ENCODE measurements at places on chromosomes 12 and 14.
A peak's percentile ranks its signal among the peaks of the same experiment; 100 is the strongest.

GRCh38 chr14:74302634-74303569 lies at the start of gene ABCD4:
ABCD4 (minus strand) TSS chr14:74302934; CDS start chr14:74302912, 22 bp downstream.
- DNase-seq = peak; percentile 97

- peak; percentile 34 for DNase-seq
Measured at GRCh38 chr14:30375296-30375892, 183.6 kb upstream of the G2E3 start.

GRCh38 chr12:113163030-113163360 lies 13.5 kb downstream of the CFAP73 start:
- no peak for DNase-seq

DNA sequence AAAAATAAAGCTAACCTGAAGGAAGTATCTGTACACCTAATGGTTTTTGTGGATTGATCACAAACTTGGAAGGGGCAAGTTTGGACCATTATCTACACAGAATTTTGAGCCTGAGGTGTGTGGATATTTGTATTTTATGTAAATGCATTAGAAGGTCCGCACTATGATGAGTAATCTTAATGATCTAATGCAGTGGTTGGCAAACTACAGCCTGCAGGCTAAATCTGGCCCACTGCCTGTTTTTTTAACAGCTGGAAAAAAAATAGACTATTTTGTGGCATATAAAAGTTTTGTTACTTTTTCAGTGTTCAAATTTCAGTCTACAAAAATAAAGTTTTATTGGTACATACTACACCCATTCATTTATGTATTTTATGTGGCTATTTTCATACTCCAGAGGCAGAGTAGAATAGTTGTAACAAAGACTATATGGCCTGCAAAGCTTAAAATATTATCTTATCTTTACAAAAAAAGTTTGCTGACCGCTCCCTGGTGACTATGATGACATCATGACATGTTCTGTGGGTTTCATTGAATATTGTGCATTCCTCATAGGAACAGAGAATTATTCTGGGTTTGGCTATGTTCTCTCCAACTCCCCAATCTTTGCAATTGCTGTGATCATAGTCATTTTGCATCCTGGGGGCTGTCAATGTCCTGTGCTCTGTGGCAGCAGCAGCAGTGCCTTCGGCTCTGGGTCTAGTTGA lies 962.6 kb upstream of the FBXO33 start:
- DNase-seq = no peak

GRCh38 chr14:69651664-69652063 lies 40.3 kb downstream of the SUSD6 start:
- no peak for DNase-seq

- no peak for DNase-seq
Measured at GRCh38 chr12:46244273-46244915, 24.4 kb downstream of the SLC38A1 start.

DNA sequence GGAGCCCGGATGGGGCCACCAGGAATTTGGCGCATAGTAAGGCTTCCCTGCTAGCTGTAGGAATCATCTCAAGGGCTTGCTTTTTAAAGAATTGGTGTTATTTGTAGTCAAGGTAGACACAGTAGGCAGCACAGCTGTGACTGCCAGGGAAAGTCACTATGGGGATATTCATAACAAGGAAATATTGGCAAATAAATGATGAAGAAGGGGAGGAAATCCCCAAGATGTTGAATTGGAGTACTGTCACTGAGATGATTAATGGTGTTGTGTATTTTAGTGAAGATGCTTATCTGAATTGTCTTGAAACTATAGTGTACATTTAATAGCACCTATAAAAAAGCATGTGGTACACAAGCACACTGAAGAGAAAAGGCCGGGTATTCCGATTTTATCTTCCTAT lies 118.9 kb downstream of the NPAS3 start:
- no peak for DNase-seq

- no peak for DNase-seq
Measured at GRCh38 chr12:124774462-124775167, 89.0 kb downstream of the SCARB1 start.

GRCh38 chr12:52059582-52060497 lies 8.6 kb downstream of the NR4A1 start:
- DNase-seq = no peak

DNA sequence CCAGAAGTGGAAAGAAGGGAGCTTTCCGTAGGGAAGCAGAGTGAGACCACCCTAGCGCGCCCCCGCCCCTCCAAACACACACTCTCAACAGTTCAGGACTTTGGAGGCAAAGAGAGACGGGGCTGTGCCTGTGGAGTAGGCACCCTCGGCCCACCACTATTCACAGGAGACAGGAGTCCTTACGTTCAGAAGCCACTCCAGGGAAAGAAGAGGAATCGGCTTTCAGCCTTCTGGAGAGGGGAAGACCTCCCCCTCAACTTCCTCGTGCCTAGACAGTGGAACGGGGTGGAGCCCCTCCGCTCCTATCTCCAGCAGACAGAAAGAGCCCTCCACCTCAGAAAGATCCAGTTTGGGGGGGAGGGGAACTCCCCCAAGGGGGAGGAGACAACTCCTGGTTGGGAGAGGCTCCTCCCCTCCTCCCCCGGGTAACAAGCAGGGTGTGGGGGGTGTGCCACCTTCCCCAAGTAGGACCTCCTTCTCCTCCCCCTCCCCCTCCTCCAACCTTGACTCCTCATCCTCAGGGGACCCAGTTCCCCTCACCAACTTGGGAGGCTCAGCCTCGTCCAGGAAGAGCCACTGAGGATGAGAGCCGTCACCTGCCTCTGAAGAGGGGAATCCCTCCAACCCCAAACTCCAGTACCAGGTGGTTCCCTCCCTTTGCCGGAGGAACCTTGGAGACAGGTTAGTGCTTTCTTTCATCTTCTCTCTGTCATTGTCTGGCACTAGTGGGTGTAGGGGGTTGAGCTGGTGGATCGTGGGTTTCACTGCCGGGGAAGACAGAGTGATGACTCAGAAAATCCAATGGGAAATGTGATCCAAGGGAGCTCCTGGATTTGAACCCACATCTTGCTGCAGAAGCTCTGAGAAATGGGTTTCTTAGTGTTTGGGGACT lies 883 bp downstream of the FOXJ2 start:
- no peak for DNase-seq

- no peak for DNase-seq
Measured at GRCh38 chr14:71659159-71659558, 273.1 kb upstream of the RGS6 start.

DNA sequence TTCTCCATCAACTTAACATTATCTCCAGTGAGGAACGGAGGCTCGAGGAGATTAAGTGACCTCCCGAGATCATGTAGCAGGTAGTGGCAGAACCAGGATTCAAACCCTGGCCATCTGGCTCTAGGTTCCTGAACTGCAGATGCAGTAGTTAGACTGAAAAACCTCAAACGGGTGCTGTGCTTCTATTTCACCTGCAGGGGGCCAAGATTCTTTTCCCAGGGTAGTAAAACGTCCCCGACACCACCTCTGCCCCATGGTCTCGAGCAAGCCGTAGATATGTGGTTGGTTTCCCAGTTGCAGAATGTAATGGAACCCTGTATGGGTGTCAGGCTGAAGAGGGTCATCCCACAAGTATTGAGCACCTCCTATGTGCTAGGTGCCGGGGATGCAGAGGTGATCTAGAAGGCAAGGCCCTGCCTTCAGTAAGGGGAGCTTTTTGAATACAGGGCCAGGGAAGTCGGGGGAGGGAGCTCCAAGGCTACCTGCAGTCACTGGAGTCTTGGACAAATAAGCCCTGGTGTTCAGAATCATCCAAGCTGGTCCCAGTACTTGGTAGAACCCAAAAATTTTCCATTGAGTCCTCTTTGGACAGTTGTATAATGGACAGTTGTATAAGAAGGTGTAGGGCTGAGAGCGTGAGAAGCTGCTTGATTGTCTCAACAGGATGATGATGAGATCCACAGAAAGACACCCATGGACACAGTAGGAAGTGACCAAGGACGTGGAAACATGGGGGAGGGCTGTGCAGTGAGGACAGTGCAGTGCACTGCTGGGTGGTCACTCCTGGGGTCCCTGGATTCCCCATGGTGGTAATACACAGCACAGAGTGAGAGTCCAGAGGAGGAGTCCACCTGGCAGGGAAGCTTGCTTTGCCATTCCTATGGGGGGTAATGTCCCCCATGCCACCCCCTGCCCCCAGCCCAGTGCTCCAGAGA lies 197.2 kb downstream of the CHST11 start:
- DNase-seq = no peak

DNA sequence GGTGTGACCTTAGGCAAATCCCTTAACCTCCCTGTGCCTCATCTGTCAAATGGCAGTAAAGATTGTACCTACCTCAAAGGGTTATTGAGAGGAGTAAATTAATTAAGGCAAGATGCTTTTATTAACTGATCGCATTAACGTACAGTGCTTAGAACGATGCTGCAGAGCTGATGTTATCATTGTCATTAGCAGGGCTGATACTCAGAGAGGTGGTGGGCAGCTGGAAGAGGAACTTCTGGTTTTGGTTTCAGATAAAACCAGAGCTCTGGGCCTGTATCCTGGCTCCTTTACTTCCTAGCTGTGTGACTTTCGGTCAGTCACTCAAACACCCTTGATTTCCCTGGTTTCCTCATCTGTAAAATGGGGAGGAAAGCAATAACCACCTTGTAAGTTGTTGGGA lies 55.1 kb downstream of the CALM1 start:
- DNase-seq = no peak

DNA sequence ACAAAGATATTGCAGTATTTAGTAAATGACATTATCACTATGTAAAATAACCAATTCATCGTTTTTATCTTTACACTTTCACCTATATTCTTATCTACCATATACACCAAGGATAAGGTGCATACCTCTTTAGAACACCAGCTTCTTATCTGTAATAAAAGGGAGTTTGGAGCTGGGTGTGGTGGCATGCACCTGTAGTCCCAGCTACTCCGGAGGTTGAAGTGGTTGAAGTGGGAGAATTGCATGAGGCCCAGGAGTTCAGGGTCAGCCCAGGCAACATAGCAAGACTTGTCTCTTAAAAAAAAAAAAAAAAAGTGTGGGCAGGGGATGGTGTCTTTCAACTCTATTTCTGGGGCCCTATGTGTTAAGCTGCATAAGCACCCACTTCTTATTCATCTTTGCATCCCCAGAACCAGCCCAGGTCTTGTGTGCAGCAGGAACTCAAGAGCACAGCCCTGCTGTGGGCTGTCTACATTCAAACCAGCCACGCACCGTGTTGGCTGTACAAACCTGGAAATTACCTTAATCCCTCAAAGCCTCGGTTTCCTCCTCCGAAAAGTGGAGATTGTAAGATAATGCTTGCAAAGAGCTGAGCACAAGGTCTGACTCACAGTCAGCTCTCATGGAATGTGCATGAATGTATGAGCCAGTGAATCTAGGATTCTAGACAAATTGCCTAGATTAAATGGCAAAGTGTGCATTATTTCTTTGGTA lies 256.6 kb upstream of the FOXN3 start:
- DNase-seq = no peak

Measured in left lung (tissue), 14 donors.